ENCODE measurements at places on chromosomes 11 and 22. TPM values are rescaled to one million over a fixed set of nuclear protein-coding genes. Genes with fewer than 3 reads are reported as not detected.

MRPL49 gene
- total RNA-seq = 53.4 TPM

SEPTIN5 gene
- 17.0 TPM for total RNA-seq

OR8I2 gene
- not detected for total RNA-seq

MYOD1 gene
- not detected for total RNA-seq

DRD4 gene
- total RNA-seq = 0.22 TPM

LSP1 gene
- not detected for total RNA-seq

OR52E5 gene
- not detected for total RNA-seq

KCTD17 gene
- 55.4 TPM for total RNA-seq

GGTLC3 gene
- total RNA-seq = not detected

LMO2 gene
- 1.0 TPM for total RNA-seq

MUC15 gene
- total RNA-seq = not detected

ELF5 gene
- total RNA-seq = not detected

DDX25 gene
- not detected for total RNA-seq

RIMBP3C gene
- total RNA-seq = 0.22 TPM

PDE3B gene
- total RNA-seq = 0.14 TPM

ALX4 gene
- not detected for total RNA-seq

DRG1 gene
- total RNA-seq = 82.5 TPM

OR51B5 gene
- total RNA-seq = 0.57 TPM

HPX gene
- 0.14 TPM for total RNA-seq

OTOG gene
- not detected for total RNA-seq

SLC22A9 gene
- not detected for total RNA-seq

TUB gene
- 0.88 TPM for total RNA-seq

NCAPD3 gene
- 41.9 TPM for total RNA-seq

DKK3 gene
- 277 TPM for total RNA-seq

C1QTNF5 gene
- 6.8 TPM for total RNA-seq

KCNA4 gene
- not detected for total RNA-seq

HSCB gene
- 29.1 TPM for total RNA-seq

GVQW3 gene
- 1.1 TPM for total RNA-seq

GNG3 gene
- not detected for total RNA-seq

OR10D3 gene
- under 0.01 TPM for total RNA-seq

All from placental pericyte (primary cell).